Spleen (tissue), 13 donors: ENCODE measurements at places on chromosomes 12 and 14.
A peak's percentile ranks its signal among the peaks of the same experiment; 100 is the strongest.

DNA sequence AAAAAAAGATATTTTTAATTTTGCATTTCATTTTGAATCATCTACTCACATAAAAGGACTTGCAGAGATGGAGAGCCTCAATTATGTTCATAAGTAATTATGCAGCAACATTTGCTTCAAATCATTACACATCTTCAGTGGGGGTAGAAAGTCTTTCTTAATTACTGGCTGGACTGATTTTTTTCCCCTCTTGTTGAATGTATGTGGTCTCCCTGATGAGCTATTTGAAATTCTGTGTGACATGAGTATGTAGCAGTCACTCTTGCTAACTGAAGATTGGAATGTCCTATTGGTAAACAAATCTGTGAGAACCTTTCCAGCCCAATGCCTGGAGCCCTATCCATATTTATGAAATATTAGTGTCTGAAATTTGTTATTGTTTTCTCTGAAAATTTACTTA lies 139.8 kb downstream of the TMTC2 start:
- H3K27ac ChIP-seq, result no peak overlapping the region
- H3K4me3 ChIP-seq, result no peak overlapping the region
- DNase-seq, result no peak
- H3K27me3 ChIP-seq, result no peaks in the 10 kb centered on the region

DNA sequence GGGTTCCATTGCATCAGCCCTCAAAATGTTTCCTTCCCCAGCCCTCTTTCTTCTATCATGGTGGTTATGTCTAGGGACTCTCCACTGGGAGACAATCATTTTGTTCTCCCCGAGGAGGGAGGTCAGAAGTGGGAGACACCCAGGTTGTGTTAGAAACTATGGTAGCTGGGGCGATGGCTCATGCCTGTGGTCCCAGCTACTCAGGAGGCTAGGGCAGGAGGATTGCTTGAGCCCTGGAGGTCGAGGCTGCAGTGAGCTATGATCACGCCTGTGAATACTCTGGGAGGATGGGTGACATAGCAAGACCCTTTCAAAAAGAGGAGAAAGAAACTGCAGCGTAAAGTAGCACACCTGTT lies 13.0 kb upstream of the LRRC23 start:
- no peak for DNase-seq
- peak overlapping the region; percentile 91 for H3K27ac ChIP-seq
- H3K4me1 ChIP-seq, result peaks cover 27% of the 10 kb centered on the region
- no peaks in the 10 kb centered on the region for H3K36me3 ChIP-seq
- peak overlapping the region; percentile 33 for H3K4me3 ChIP-seq
- no peaks in the 10 kb centered on the region for H3K27me3 ChIP-seq

DNA sequence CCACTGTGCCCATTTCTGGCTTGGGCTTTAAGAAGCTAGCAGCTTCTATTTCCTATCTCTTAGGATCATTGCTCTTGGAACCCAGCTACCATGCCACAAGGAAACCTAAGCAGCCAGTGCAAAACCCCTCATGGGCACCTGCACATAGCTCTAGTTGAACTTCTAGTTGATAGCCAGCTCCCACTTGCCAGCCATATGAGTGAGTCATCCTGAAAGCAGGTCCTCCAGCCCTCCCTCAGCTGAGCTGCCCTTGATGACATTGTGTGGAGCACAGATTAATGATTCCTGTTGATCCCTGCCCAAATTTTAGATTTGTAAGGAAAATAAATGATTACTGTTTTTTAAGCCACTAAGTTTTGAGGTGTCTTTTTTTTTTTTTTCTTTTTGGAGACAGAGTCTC lies 234.2 kb upstream of the FBXO33 start:
- no peak for DNase-seq
- H3K36me3 ChIP-seq, result no peaks in the 10 kb centered on the region
- H3K27ac ChIP-seq, result no peak overlapping the region
- no peaks in the 10 kb centered on the region for H3K4me1 ChIP-seq
- H3K27me3 ChIP-seq, result no peaks in the 10 kb centered on the region

GRCh38 chr12:113207613-113208040 lies 13.6 kb upstream of the TPCN1 start:
- no peak overlapping the region for H3K4me3 ChIP-seq
- no peaks in the 10 kb centered on the region for H3K27me3 ChIP-seq
- H3K4me1 ChIP-seq, result peaks cover 90% of the 10 kb centered on the region
- peak overlapping the region; percentile 86 for H3K27ac ChIP-seq

- no peak overlapping the region for H3K27ac ChIP-seq
- H3K27me3 ChIP-seq, result no peaks in the 10 kb centered on the region
- no peak for DNase-seq
- no peaks in the 10 kb centered on the region for H3K36me3 ChIP-seq
These were observed 17.1 kb upstream of the HSP90B1 start for GRCh38 chr12:103913100-103913499.
